Epithelial cell of proximal tubule (primary cell): ENCODE measurements at places on chromosomes 4 and X. TPM values are rescaled to one million over a fixed set of nuclear protein-coding genes. Genes with fewer than 3 reads are reported as not detected.

GRCh38 chr4:163701916-163702315 is 207.4 kb downstream of the TMA16 start:
- DNase-seq: no peak

AFF2 gene
- total RNA-seq: under 0.01 and 0.06 TPM in 2 replicates

DNA sequence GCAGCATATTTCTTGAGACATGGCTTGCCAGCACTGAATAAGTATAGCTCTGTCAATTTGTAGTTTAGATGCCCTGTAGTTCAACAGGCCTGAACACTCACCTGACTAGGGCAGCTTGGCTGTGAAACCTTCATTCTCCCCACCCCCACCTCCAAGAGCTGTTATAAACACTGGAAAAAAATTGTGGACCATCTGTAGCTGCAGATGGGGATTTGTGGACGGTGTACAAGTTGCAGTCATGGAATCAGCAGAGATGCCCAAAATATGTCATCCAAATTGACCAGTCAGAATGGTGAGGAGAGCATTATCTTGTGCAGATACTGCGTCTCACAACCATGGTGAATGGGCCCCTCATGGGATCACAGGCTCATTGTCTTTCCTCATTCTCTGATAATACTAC is 76.2 kb upstream of the PAQR3 start:
- no peak for DNase-seq

DNA sequence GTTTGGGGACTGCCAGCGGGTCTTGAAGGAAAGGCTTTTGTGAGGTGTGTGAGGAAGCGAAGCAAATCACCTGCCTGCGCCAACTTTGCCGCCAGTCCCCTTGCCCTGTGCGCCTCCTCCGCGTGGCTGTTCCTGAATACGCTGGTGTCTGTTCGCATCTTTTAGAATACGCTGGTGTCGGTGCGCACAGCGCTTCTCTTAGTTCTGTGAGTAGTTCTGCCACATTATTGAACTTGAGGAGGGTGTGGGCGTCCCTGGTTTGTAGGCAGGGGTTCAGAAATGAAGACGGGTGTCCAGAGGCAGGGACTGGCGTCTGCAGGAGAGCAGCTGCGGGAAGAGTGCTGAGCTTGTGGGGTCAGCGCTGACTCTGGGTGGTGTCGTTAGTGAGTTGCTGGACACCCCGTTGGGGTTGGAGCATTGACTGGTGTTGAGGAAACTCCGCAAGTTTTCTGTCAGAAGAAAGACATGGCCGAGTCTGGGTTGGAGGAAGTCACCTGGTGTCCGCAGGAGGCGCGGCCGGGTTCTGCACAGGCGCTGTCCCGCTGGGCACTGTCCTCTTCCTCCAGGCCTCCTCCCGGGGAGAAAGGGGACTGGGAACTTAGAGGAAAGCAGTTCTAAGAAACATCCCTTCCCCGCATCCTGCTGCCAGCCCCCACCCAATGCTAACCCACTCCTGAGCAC is 930 bp downstream of the ZNF718 start:
- peak; percentile 6 for DNase-seq

- no peak for DNase-seq
Measured at GRCh38 chr4:56880572-56880971, 27.1 kb upstream of the REST start.

GRCh38 chr4:156615066-156615531 is 356.5 kb downstream of the PDGFC start:
- no peak for DNase-seq

DNA sequence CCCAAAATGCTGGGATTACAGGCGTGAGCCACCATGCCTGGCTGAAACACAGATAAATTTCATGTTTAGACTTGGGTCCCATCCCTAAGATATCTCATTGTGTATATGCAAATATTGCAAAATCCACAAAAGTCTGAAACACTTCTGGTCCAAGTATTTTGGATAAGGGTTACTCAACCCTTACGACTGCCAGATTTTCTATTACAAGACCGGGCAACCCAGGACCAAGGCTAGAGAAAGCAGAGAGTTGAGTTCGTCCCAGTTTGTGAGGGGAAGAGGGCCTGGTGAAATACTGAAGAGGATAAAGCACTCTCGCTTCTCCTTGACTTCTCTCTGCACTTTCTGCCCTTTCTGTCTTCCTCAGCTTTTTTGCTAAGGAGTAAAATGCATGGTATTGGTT is 34.5 kb downstream of the ZFX start:
- DNase-seq: no peak

DNA sequence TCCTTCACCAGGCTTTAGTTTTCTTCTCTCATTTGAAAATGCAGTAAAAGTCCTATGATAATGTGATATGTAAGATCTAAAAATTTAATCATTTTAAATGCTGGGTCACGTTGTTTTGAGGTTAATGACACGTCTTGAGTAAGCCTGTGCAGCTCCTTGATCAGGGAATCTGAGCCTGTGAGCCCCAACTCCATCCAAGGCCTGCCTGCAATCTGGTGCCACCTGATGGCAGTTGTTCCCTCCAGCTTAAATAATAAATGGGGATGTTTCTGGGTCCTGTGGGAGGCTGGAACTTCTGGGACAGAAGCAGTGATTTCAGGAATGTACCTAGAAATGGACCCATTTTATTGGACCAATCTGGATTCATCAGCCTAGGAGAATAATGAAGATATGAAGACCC is 455.4 kb upstream of the ADGRL3 start:
- DNase-seq: no peak

MAGEA1 gene
- not detected in 2 replicates for total RNA-seq

- DNase-seq: no peak
Measured at GRCh38 chr4:182648766-182649165, 268.4 kb downstream of the DCTD start.

DNA sequence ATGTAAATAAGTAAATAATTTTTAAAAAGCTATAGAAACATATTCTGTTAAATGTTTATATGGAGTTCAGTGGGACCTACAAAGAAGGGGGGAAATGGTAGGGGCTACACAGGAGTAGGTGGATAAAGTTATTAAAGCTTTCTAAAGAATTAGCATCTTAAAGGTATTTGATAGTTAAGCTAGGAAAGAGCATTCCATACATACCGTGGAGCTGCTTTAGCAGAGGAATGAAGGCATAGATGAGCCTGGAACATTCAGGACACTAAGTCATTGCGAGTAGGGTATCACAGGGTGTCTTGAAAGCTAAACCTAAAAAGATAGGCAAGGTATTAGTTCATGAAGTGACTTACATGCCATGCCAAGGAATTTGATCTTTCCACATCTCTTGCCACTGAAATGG is 60.4 kb downstream of the SLC10A6 start:
- no peak for DNase-seq

DNA sequence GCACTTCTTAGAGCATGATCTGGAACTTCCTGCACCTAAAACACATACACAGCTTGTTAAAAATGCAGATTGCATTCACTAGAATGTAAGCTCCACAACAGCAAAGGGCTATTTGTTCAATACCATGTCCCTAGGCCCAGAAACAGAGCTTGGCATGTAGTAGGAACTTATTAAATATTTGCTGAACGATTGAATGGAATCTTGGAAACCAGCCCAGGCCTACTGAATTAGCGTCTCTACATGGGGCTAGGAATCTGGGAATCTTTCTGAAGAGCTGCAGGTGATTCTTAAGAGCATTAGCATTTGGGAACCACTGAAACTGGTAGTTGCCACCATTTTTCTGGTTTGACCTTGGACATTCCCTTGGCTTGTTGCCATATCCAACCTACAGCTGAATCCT is 234.1 kb downstream of the STIM2 start:
- no peak for DNase-seq

DNA sequence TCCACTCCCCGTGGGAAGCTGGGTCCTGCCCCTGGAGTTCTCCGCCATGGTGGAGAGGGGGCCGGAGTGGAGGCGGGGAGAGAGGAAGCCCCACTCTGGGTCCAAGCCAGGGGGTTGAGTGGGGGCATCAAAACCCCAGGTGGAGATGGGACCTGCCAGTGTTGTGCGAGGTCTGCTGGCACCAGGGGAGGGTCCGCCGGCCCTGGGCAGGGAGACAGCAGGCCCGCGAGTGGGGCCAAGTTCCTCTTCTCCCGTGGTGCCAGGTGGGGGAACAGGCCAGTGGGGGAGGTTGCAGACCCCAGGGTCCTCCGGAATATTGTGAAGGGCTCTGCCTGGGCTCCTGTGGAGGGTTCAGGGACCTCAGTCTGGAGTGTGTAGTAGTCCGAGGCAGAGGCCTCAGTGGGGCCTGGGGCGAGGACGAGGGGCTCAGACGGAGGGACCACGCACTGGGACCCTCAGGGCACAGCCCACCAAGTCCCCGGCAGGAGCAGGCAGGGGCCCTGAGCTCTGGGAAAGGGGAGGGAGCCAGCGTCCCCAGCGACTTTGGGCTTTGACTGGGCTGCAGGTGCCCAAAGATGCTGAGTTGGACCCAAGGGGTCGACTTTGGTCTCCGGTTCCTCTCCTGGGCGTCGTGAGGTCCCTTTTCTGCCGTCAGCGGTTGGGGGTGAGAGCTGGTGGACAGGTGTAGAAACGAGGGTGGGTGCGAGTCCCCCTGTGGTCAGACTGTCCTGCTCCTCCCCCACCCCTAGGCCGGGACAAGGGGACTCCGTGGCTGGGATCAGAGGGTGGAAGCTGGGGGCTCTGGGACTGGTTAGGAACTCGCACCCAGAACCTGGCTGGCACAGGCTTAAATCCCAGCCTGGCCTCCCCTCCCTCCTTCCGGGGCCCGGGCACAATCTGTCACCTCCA is 43.8 kb upstream of the NKX1-1 start:
- no peak for DNase-seq

DNA sequence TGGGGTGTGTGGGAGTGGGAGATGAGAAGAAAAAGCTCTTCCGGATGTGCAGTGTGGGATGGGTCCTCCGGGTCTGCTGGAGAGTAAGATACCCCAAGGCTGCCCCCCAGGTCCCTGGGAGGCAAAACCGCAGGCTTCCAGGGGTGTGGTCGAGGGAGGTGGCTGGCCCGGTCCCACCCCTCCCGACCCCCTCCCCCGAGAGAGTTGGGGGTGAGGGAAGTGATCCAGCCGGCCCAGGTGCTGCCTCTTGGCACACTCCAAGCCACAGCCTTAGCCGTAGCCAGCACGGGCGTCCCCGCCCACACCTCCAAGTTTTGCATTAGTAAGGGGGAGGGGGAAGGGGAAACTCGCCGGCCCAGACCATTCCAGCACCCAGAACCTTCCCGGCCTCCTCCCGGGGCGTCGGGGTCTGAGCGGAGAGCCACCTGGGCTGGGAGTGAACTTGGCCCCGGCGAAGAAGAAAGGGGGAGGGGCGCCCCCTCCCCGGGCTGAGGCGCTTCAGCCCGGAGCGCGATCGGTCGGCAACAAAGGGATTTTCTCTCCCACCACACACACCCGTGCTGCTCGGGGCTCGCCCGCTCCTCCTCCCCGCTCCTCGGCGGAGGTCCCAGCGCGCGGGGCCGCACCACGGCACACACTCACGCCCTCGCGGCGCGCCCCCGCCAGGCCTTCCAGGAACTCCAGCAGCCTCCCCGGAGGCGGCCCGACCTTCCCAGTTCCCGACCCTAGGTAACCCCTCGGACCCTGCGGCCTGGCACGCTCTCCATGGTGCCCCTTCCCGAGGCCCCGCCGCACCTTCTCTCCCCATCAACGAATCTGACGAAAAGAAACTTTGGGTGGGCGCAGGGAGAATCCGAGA is 14.4 kb downstream of the BCOR start:
- no peak for DNase-seq

DNA sequence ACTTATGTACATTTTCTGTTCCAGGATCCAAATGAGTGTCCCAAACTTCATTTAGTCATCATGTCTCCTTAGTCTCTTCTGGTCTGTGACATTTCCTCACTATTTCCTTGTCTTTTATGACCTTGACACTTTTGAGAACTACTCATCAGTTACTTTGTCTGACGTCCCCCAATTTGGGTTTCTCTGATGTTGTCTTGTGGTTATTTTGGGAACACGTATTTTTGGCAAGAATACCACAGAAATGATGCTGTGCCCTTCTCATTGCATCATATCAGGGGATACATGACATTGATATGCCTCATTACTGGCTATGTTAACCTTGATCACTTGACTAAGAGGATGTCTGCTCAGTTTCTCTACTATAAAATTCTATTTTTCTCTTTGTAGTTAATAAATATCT is 308.8 kb downstream of the ZNF674 start:
- DNase-seq: no peak

- DNase-seq: no peak
Measured at GRCh38 chr4:5865896-5866599, 26.8 kb downstream of the CRMP1 start.

UCP1 gene
- 0.43 TPM in 1 of 2 replicates, not detected in the other for total RNA-seq

GRCh38 chr4:81736324-81736723 is 264.6 kb upstream of the RASGEF1B start:
- DNase-seq: no peak

GRCh38 chr4:137664046-137664387 is 131.7 kb upstream of the PCDH18 start:
- DNase-seq: no peak

- no peak for DNase-seq
Measured at GRCh38 chr4:38670109-38670901, 6.3 kb downstream of the KLF3 start.

GRCh38 chr4:188987011-188987410 is 847.8 kb downstream of the TRIML1 start:
- no peak for DNase-seq

GRCh38 chr4:29311247-29311646 is 1408.9 kb upstream of the PCDH7 start:
- DNase-seq: no peak

- no peak for DNase-seq
Measured at GRCh38 chr4:85086721-85087120, 120.2 kb upstream of the WDFY3 start.

DNA sequence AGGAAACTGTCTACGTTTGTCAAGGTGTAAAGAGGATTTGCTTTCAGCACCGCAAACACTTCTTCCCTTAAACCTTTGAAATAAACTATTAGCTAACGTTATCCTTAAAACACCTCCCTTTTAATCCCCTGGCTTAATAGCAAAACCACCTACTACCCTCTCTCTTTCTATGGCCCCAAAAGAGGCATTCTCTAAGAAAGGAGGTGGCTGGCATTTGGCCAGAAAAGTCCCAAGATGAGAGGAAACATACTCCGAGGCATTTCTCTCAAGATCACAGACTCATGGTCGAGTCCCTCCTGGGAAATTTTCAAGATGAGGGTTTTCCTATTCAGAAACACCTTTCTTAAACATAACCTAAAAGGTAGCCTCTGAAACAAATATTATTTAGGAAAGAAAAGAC is 60.6 kb upstream of the VCX3B start:
- no peak for DNase-seq

GRCh38 chr4:94927696-94928095 is 169.9 kb downstream of the BMPR1B start:
- DNase-seq: no peak

GRCh38 chrX:100677611-100678181 is 33.7 kb downstream of the SRPX2 start:
- no peak for DNase-seq

OPRPN gene
- total RNA-seq: not detected in 2 replicates

GRCh38 chr4:33067221-33067620 is 2347.1 kb downstream of the PCDH7 start:
- DNase-seq: no peak

DNA sequence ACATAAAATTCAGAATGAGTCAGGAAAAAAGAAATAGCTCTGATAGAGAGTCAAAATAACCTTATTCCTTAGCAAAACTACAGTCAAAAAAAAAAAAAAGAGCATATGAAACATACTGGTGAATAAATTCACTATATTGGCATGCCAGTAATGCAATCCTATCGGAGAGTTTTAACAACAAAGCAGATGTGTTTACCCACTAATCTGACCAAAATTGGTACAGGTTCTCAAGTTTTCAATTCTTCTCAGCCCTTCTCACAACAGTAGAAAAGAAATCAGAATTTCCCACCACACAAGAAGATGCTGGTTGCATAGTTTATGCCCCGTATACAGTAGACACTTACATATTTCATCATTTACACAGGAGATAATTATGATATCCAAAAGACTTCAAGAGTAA is 59.4 kb downstream of the LCORL start:
- no peak for DNase-seq

RAB33B gene
- 3.9 and 5.9 TPM in 2 replicates for total RNA-seq

GRCh38 chr4:7557456-7557855 is 122.7 kb upstream of the PSAPL1 start:
- DNase-seq: peak; percentile 12
